Epithelial cell of proximal tubule (primary cell): ENCODE measurements at places on chromosomes 4 and X. TPM values are rescaled to one million over a fixed set of nuclear protein-coding genes. Genes with fewer than 3 reads are reported as not detected.

DNA sequence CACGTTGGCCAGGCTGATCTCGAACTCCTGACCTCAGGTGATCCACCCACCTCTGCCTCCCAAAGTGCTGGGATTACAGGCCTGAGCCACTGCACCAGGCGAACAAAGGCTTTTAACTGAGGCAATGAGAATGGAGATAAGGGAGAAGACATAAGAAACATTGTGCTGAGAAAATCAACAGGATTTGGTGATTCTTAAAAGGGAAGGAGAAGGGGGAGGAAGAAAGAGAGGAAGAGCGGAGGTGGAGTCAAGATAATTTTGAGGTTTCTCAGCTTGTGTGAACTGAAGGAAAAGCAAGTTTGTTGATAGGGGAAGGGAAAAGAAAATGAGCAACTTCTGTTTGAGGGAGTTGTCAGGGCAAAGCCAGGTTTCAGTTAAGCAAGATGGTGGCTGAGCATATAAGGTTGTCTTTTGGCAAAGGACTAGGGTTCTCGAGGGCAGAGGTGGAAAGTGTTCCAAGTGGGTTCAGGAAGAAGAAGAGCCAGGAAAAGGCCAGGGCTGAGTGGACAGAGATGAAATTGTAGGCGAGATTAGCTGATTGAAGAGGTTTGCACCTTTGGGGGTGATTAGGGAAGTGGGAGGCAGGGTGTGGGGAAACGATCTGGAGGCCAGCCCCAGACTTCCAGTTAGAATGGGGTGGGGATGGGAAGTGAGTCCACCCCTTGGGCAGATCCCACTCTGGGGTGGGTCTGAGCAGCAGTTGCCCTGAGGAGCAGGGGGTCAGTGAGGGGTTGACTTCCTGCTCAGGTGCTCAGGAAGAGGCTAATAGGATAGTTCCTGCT is 7.8 kb downstream of the DOCK11 start:
- no peak for DNase-seq

DUSP21 gene
- total RNA-seq, result not detected in 2 replicates

- DNase-seq, result no peak
Observed at GRCh38 chrX:111503485-111503993, 7.9 kb upstream of the SERTM2 start.

DNA sequence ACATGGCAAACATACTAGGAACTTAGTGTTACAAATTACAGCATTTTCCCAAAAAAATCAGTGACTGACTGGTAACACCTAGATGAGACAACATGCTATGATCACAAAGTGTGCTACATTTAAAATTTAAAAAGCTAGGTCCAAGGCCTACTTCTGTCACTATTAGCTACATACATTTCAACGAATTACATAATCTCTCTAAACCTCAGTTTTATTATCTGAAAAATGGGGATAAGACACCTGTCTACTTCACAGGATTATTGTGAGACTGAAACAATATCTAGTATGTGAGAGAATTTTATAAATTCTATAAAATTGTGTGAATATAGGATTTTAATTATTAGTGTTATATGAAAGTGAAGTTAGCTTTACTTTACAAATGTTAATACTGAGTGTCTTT is 228.5 kb downstream of the DCLK2 start:
- no peak for DNase-seq

IKBKG gene
- total RNA-seq, result 15.8 and 21.4 TPM in 2 replicates

GRCh38 chr4:88672987-88673386 is 24.6 kb downstream of the NAP1L5 start:
- DNase-seq, result no peak

DNA sequence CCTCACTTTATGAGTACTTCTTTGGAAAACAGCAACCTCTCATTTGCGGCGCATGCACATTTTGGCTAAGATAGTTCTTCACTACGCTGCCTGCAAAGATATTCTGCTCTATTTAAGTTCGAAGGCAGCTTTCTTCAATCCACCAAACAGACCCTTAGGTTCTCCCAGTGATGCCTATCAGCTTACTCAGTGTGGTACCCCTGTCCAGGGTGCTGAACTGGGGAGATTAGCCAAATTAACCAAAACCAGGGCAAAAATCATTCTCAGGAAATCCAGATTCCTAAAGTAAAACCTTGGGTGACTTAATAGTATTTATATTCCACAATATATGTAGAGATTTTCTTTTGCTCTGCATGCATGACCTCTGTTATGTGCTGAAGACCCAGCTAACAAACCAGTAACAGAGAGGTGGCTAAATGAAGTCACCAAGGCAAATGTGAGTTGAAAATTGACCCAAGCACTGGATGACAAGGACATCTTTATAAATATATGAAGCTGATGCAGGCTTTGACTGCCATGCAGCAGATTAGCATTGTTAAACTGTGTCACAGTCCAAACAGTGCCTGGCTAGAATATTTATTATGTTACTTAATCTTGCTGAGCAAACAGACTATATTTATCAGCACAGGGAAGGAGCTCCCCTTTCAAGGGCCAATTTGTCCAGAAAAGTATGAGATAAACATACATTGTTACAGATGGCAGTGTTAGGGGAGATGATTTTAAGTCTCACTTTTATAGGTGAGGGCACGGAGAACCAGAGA is 418.2 kb downstream of the STIM2 start:
- no peak for DNase-seq
